NCI-H1417 (cell line): ENCODE measurements at places on chromosomes 4 and X.
A peak's percentile ranks its signal among the peaks of the same experiment; 100 is the strongest.

GRCh38 chrX:20139966-20140365 lies 1.7 kb downstream of the EIF1AX start:
- no peak for DNase-seq

DNA sequence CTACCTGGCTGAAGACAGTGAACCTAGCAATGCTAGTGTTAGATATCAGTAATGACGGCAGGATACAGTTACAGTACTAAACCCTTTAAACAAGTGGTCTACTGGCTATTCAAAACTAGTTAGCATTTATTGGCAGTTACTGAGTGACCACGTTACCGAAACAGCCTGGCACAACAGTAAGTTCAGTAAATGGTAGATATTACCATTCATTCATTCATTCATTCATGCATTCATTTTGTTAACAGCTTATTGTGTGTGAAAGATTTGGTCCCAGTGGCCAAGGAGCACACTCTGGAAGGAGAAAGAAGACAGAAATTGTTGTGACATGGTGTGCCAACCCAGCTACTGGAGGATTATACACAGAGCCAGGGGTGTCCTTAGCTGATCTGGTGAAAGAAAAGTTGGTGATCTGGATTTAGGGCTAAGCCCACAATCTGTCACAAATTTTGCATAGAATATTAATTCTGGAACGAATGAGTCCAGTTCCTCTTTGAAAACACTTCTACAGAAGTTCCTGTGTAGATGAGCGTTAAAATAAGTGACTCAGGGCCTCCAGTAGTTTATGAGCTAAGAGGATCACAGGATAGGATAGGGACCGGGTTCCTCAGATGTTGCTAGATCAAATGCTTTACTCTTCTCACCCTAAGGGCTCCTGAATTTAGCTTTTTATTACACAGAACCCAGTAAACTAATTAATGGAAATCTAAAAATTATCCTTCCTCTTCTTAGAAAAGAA lies 179.1 kb downstream of the CBR4 start:
- no peak for DNase-seq

DNA sequence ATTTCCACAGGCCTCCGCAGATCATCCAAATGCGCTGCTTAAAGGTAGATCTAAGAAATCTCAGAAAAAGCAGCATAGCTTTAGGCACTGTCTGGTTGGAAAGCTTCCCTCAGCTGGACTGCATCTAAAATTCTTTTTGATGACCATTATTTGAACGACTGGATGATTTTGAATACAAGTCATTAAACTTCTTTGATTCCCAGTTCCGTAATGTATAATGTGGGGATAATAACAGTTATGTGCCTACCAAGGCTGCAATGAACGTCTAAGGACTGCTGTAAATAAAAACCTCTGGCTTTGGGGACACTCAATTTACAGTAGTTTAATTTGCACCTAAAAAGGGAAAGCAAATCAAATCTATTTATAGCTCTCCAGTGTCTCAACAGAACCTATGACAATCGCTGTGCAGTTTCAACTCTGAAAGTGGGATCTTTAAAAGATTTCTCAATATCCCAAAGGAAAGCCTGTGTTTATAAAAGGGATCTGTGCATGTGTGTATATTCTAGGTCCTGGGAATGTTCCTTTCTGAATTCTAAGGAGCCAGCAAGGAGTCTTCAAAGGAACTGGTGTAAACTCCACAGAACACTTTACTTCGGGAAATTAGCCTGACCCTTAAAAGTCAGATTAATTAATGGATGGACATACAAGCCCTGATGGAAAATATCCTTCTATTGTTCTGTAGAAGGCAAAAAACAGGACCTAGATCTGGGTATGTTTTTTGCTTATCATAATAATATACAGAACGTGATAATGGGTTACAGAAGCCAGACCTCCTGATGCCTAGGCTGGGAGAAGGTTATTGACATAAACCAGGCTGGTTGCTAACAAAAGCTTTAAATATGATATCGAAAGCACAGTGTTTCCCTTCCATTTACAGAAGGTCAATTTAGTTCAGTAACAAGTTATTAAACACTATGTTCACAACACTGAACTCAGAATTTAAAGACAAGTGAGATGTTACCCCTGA lies 53.4 kb downstream of the AFAP1 start:
- DNase-seq: no peak

GRCh38 chrX:136220540-136220939 lies 30.7 kb downstream of the MAP7D3 start:
- no peak for DNase-seq

- peak; percentile 64 for DNase-seq
Measured at GRCh38 chr4:140012688-140013486, 141.1 kb downstream of the MAML3 start.

GRCh38 chrX:107454302-107454701 lies 4.8 kb downstream of the FRMPD3 start:
- DNase-seq: no peak

DNA sequence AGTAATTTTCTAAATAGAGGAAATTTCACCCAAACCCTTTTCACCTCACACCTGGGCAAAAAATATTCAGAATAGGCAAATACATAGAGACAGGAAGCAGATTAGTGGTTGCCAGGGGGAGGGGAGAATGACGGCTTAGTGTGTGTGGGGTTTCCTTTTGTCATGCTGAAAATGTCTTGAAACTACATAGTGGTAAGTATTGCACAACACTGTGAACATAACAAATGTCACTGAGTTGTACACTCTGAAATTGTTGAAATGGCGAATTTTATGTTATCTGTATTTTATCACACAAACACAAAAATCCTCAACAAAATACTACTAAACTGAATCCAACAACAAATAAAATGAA lies 60.7 kb upstream of the PLAC1 start:
- no peak for DNase-seq

DNA sequence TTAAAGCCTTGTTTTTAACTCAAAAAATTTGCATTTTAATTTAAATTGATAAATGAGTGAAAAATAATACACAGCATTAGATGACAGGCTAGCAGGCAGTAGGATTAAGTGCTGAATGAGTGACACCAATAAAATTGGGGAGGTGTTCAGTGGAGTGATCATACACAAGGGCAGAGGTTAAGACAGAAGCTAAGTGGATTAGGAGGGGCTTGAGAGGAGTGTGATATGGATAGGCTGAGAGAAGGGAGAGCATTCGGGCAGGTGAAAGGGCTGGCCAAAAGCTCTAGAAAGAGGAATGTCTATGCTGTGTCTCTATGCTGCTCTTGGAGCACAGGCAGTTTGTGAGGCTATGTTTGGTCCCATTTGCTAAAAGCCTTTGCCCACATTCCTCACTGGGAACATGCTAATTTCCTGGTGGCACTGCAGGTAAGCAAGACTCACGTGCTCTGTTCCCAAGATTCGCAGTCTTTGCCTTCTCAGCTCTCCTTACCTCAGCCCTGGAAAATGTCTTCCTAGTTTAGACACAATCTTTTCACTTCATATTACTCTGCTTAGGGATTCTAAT lies 52.8 kb upstream of the CCSER1 start:
- no peak for DNase-seq

DNA sequence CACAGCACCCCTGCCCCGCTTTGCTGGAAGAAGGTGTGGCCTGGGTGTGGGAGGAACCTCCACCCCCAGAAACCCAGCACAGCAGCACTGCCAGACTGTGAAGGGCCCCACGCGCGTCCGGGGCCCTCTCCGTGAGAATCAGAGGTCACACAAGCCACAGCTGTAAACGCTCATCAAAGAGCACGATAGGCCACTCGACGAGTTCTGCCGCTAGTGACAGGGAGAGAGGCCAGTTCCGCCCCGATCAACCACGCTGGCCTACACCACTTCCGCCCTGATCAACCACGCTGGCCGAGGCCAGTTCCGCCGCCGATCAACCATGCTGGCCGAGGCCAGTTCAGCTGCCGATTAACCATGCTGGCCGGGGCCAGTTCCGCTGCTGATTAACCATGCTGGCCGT lies 25.9 kb upstream of the ADRA2C start:
- no peak for DNase-seq

GRCh38 chrX:20056704-20057103 lies 60.0 kb downstream of the MAP7D2 start:
- peak; percentile 56 for DNase-seq

GRCh38 chr4:155249016-155249566 lies 40.7 kb downstream of the NPY2R start:
- DNase-seq: no peak

DNA sequence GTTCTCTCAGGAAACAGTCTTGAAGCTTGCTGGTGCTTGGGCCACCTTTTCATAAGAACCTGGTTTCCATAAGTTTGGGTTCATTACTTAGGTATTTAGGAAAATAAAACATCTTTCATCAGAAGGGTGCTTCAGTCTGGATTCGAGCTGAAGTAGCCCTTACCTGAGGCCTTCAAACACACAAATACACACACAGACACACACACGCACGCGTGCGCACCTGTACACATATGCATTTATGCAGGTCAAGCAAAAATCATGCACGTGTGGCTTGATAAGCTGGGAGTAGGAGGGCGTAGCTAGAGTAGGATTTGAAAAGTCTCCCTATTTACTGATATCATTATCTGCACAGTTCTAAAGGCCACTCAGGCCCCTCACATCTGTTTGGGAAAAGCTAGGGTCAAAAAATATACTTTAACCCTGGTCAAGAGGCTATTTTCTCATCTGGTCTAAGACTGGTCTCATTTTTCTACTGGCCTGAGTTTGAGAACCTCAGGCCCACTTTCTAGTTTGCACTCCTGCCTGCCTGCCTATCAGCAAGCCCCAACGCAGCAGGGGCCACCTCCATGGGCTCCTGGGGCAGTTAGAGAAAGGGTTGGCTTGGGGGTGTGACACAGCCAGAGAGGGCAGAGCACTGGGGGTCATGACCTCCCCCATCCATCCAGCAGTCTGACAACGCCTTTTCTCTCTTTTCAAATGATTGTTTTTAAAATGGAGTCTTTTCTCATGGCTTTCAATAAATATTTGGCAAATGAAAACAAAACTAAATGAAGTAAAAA lies 64.3 kb downstream of the RASL11B start:
- DNase-seq: no peak

- no peak for DNase-seq
Measured at GRCh38 chr4:153438916-153439756, 27.0 kb upstream of the TMEM131L start.

- no peak for DNase-seq
Measured at GRCh38 chr4:184122631-184123408, 94.9 kb downstream of the ENPP6 start.

DNA sequence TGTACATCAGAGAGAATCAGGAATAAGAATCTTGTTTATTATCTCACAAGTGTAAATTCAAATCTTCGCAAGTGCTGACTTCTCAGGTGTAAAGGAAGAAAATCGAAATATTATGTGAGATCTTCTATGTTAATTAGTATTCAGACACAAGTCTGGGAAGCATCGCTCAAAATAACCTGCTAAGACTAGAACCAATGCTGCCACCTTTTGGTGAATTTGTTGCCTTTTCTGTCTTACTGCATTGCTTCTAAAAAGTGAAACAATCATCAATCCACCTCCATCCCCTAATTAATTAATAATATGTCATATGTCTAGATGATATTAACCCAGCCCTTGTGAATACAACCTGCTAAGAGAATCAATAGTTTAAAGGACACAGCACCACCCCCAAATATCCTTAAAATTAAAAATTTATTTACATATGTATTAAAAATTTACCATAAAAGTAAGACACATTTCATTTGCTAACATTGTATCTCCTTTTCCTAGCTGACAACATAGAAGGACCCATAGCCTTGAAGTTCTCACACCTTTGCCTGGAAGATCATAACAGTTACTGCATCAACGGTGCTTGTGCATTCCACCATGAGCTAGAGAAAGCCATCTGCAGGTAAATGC lies 3.5 kb downstream of the EPGN start:
- peak; percentile 50 for DNase-seq

DNA sequence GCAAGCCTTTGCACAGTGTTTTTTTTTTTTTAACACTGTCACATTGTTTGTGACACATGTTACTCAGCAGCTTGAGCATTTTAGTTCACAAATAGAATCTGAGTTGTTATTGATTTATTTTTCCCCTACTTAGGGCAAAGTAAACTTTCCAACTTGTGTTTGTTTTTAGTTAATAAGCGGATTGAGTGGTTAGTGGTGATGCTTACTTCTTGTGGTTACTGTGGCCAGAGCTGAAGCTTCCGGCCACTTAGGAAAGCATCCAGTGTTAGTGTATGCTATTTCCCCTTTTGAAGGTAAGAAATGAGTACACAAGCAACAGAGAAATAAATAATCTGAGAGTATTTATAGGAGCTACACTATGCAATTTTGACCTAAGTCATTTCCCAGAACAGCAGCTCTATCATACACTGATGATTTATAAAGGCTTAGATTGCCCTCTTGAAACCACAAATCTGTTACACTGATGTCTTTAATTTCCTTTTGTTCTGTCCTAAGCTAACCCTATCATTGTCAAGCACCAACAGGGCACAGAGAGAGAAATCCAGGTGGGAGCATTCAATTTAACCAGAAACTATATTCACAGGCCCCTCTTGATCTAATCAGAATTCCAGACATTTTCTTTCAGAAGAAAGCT lies 2464.6 kb downstream of the PCDH7 start:
- no peak for DNase-seq

- DNase-seq: no peak
Measured at GRCh38 chr4:4696530-4696929, 154.7 kb upstream of the STX18 start.

GRCh38 chr4:8468746-8469535 lies 28.4 kb downstream of the TRMT44 start:
- peak; percentile 4 for DNase-seq

- no peak for DNase-seq
Measured at GRCh38 chr4:45155081-45155777, 428.9 kb upstream of the GNPDA2 start.

DNA sequence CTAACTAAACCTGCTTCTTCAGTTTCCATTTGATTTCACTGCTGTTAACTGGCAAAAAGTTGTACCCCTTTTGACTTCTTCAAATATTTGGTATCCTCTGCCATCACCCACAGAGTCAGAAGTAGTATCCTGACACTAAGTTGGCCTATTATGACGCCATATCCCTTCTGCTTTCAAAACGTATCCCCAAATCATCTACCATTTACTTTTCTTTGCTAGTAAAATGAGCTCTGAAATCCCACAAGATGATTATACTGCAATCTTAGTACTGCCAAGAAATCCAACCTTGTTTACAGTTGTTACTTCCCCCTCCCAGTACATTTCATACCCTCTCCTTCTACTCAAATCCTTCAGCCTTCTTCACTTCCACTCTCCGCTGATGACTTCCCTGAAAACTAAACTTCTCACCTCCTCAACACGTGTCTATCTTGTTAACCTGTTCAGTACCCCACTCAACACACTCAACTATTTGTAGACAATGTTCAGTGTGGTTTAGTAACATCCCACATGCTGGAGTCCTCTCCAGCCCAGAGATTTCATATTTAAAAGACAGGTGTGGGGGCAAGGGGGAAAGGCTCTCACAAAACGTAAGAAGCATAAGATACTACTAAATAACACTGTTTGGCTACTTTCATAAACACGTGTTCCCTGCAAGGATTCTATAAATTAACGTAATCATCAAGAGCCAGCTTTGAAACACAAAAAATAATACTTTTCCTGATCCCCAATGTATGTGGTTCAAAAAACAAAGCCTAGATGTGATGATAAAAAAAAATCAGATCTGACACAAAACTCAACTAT lies 1.3 kb downstream of the NAF1 start:
- DNase-seq: no peak

- peak; percentile 94 for DNase-seq
Measured at GRCh38 chr4:41257257-41257901, 651 bp downstream of the UCHL1 start.

- DNase-seq: no peak
Measured at GRCh38 chrX:14777525-14777924, 95.3 kb downstream of the FANCB start.
